ENCODE measurements at places on chromosomes 5 and 9.

- no peak for DNase-seq
These were observed 51.4 kb downstream of the EBF1 start for GRCh38 chr5:159048298-159048697.

GRCh38 chr9:7910426-7911020 is 110.9 kb upstream of the DMAC1 start:
- no peak for DNase-seq

DNA sequence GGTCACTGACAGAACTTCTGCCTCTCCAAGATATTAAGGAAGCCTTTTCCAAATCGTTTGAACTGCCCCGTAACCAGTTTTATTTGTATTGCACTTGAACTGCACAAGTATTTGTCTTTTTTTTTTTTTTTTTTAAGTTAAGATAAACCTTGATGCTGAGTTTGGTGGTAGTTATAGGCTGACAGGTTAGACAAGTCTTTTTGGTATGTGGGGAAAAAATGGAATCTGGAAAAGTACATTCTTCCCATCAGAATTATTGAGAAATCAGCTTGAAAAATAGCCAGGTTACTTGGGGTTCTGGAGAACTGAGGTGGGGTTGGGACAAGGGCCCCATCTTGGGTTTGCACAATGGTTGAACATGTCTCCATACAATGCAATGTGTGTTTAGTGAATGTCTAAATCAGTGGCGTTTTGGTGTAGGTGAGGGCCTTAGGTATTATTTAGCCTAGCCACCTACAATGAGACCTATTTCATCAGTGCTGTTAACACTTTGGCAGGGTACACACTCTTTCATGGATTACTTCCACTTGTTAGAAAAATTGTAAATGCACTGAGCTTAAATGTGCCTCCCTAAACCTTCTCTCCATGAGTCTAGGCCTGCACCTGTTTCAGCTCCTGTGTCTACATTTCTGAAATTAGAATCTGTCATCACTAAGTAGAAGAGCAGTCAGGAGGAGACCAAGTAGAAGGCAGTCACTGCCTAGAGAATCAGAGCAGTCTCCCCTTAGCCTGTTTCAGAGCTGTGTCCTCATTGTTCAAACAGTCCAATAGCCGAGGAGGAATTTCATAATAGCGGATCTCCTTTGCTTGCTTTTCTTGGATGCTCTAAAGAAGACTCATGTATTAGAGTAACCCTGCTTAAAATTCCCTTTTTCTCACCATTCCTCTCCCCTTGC is 140.0 kb upstream of the HMHB1 start:
- no peak for DNase-seq

DNA sequence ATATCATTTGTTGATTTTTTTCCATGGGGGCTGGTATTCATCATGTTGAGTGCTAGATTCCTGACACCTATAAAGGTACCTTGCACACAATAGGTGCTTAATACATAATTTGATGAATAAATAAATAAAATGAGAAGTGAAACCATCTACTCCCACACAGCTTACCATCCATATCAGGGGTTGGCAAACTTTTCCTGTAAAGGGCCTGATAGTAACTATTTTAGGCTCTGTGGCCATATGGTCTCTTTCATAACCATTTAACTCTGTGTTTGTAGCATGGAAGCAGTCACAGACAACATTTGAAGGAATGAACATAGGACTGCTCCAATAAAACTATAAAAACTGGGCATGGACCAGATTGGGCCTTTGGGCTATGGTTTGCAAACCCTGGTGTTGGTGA is 100.3 kb downstream of the GCNT1 start:
- no peak for DNase-seq

- no peak for DNase-seq
These were observed 16.2 kb upstream of the TDRD7 start for GRCh38 chr9:97395745-97396144.

- no peak for DNase-seq
These were observed 7.8 kb downstream of the UIMC1 start for GRCh38 chr5:176998828-176999227.

GRCh38 chr5:38453506-38453905 is 102.9 kb downstream of the LIFR start:
- DNase-seq: no peak

- DNase-seq: no peak
These were observed 105.6 kb upstream of the PCA3 start for GRCh38 chr9:76658510-76659231.
